Myocyte (in vitro differentiated cells): ENCODE measurements at places on chromosomes 16 and 17. TPM values are rescaled to one million over a fixed set of nuclear protein-coding genes. Genes with fewer than 3 reads are reported as not detected.

GRCh38 chr16:35733971-35734702 lies 2274.7 kb downstream of the TP53TG3F start:
- no peak for DNase-seq

DNA sequence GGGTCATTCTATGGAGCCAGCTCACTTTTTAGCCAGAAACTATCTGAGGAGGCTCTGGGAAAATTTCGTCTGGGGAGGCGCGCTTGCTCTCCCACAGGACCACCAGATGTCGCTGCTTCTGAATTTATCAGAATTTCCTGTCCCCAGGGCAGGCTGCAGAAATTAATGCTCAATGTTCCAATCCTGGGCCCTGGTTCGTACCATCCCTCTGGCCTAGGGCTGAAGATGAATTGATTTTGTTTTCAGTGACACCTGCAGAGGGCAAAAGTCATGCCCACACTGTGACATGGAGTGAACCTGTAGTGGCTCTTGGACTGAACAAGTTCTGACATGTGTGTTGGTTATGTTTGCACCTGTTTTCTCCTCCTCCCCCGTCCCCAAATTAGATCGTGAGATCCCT lies 482.6 kb downstream of the NPIPA7 start:
- peak; percentile 5 for DNase-seq

DNA sequence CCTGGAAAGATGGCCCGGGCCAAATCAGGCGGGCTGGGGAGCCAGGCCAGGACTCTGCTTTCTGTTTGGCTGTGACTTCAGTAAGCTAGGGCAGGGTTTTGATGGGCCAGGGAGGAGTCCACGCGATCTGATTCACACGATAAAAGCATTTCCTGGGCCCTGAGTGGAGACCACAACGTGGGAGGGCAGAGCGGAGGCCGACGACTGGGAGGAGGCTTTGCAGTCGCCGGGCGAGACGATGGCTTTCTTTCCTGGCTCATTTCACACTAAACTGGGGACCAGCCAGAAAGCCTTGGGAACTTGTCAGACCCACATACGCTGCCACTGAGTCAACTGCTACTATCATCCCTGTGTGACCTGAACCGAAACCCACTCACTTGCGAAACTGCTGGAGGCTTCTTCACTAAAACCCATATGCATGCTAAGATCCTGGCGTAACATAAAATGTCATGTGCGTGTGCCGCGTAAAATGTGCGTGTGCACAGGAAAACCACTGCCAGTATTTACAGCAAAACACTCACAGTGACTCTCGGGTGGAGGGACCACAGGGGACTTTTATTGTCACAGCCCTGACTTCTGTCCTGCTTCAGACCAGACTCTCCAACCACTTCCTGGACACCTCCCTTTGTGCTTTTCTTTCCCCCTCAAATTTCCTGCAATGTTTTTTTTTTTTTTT lies 14.2 kb upstream of the RHBDF2 start:
- DNase-seq: peak; percentile 75

DNA sequence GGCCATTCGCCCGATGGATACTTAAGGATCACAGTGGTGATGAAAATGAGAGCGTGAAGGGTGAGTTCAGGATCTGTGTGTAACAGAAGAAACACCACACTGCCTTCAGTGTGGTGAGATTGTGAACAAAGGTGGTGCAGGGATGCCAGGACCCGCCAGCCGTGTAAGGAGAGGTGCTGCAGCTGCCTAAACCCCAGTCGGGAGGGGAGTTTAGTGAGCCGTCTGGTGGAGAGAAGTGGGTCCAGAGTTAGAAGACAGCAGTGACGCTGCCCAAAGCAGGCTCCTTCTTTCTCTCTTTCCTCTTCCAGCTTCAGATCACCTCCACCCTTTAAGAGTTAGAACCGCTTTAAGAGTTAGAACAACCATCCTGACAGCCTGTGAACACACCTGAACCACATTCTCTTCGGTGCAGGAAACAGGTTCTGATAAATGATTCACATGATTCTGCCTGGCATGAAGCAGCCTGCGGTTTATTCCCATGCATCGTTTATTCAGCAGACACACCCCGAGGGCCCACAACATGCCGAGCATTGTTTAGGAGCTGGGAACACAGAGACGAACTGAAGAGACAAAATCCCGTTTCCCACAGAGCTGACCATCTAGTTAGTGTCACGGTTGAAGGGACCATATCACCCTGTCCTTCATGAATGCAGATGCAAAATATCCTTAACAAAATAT lies 84.0 kb upstream of the DNAH17 start:
- peak; percentile 93 for DNase-seq

- DNase-seq: no peak
Observed at GRCh38 chr17:6670571-6670970, 19.0 kb downstream of the C17orf100 start.

- no peak for DNase-seq
Observed at GRCh38 chr17:55649957-55650597, 72.6 kb downstream of the TMEM100 start.

DNA sequence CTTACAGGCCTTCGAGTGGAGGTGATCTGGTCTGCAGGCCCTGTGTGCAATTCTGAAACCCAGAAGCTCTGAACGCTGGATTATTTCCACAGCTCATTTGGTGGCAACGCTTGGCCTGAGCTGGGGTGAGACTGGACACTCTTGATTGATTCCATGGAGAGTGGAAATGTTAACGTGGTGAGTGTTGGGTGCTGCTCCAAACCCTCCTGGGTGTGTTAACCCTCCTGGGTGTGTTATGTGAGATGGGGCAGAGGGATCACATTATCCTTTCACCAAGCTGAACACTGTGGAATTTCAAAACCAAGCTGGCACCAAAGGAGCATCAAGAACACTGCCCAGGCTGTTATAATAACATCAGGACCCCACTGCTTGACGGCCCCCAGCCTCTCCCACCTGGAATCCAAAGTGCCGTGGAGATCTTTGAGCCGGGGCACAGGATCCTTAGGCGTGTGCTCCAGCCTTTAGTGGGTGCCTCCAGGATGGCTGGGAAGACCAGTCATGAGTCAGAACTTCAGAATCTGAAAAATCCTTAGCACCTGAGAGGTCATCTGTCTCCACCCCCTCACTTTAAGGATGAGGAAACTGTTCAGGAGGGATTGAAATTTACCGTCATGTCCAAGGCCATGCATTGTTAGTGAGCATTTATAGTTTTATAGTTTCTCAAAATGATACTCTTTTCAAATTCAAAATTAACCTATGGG lies 75.0 kb downstream of the RPTOR start:
- no peak for DNase-seq

- no peak for DNase-seq
Observed at GRCh38 chr17:29070781-29071180, 27.8 kb downstream of the PIPOX start.

GRCh38 chr17:79042421-79043190 lies 18.6 kb downstream of the C1QTNF1 start:
- DNase-seq: peak; percentile 59

GRCh38 chr16:86925067-86925791 lies 346.9 kb downstream of the FOXL1 start:
- peak; percentile 55 for DNase-seq

- no peak for DNase-seq
Observed at GRCh38 chr16:81784072-81784795, 5.1 kb downstream of the PLCG2 start.

- DNase-seq: no peak
Observed at GRCh38 chr17:57245786-57246185, 10.5 kb upstream of the MSI2 start.

DNA sequence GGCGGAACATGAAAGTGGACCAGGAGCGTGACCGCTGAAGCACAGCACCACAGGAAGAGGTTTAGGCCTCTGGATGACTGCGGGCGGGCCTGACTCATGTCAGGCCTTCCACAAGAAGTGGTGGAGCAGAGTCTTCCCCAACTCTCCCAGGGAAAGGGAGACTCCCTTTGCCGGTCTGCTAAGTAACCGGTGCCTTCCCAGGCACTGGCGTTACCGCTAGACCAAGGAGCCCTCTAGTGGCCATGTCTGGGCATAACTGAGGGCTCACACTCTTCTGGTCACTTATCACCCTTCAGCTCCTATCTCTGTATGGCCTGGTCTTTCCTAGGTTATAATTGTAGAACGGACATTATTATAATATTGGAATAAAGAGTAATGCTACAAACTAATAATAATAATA lies 1931.9 kb downstream of the TP53TG3F start:
- DNase-seq: no peak

GRCh38 chr17:27417596-27418365 lies 38.5 kb upstream of the KSR1 start:
- no peak for DNase-seq

- peak; percentile 17 for DNase-seq
Observed at GRCh38 chr16:4588386-4588785, 26.3 kb downstream of the UBALD1 start.

- DNase-seq: no peak
Observed at GRCh38 chr17:13678841-13679240, 77.1 kb upstream of the HS3ST3A1 start.

DNA sequence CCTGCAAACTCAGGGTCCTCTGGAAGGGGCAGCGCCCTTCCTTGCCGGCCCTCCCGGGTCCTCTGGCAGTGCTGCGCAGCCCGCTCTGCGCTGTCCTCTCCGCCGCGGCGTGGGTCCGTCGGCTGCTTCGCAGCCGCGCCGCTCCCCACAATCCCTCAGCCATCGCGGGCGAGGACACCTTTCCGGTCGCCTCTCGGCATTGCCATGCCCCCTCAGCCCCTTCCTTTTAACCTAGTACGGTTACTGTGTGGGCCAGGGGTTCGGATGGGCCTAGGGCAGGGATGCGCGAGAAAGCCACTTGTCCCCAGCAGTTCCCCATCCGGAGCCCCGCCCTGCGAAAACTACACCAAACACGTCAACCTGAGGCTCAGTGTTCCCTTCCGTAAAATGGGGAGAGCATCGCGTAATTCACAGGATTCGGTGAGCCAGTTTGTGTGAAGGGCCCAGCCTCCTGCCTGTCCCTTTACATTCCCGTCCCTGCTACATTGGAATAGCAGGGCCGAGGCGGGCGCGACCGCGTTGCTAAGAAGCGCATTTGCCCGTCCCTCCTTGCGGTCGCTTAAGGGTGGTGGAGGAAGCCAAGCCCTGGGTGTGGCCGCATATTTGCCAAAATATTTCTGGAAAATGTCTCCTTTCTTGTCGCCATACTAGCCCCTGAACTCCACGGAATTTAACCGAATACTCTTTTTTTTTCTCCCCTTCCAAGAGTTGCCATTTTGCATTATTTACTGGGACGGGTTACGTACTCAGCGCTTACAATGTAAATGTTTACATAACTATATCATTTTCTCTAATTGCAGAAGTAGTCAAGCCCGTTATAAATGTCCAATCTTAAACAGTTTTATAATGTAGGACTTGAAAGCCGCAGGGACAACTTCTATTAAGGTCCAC lies 13.2 kb downstream of the COPZ2 start:
- peak; percentile 93 for DNase-seq

DNA sequence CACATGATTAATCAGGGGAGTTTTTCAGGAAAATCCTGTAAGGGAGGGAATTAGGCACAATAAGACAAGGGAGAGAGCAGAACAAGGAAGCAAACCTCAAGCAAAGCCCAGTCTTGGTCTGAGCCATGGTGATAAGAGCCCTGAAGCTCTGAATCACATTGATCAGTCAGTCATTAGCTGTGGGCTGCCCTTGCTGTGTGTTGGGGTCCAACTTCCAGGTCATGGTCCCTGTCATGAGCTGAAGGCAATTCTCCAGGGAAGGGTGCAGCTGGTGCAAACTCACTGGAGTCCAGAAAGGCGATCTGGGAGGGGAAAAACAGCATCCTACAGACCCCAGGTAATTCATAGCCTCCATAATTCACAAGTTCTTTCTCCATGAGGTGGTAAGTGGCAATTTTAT lies 89.9 kb downstream of the CYLD start:
- no peak for DNase-seq

- DNase-seq: no peak
Observed at GRCh38 chr16:20889625-20890275, 10.4 kb downstream of the DCUN1D3 start.

- no peak for DNase-seq
Observed at GRCh38 chr17:75566834-75567233, 20.8 kb upstream of the MYO15B start.

- peak; percentile 58 for DNase-seq
Observed at GRCh38 chr17:17191961-17192381, 14.2 kb downstream of the PLD6 start.

DNA sequence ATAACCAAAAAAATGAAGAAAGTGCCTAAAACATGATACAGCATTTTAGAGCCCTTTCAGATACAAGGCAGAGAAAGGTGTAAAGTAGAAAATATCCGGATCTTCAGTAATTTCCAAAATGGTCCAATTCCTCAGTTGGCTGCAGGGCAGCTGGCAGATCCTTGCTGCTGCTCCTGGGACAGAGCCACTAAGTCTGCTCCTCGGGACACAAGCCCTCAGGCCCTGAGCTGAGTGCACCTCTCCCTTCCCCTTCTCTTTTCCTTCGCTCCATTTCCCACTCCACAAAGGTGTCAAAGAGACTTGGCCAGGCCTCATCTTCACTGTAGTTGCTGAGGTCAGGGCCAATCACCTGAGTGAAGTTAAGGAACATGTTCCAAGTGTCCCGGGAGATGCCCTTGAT lies 40.5 kb downstream of the DCUN1D3 start:
- no peak for DNase-seq

GRCh38 chr16:67644038-67644437 lies 906 bp upstream of the CARMIL2 start:
- DNase-seq: no peak

- no peak for DNase-seq
Observed at GRCh38 chr17:60151355-60151754, 1.6 kb downstream of the CA4 start.

DNA sequence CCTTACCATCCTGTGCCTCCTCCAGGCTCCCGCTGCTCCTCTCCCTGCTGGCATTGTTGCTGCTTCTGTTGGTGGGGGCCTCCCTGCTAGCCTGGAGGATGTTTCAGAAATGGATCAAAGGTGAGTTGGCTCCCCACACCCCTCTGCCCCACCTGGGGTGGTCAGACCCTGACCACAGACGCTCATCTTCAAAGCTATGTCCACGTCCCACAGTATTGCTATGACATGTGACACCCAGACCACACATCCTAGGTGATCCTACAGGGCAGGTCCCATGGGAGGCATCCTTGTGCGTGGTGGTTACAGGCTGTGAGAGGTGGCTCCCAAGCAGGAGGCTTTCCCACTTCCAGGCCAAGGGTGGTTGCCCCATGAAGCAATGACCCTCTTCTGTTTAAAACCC lies 11.0 kb downstream of the CD300A start:
- DNase-seq: no peak

The OTOP3 gene
- not detected in 2 replicates for total RNA-seq

The TBC1D26 gene
- 0.05 TPM in 1 of 2 replicates, not detected in the other for total RNA-seq

The NUFIP2 gene
- 69.0 and 75.1 TPM in 2 replicates for total RNA-seq

The DNAAF1 gene
- not detected in 2 replicates for total RNA-seq

The HYDIN gene
- total RNA-seq: 0.37 and 0.52 TPM in 2 replicates

The VPS9D1 gene
- total RNA-seq: 10.5 and 10.6 TPM in 2 replicates

The CDH11 gene
- 67.8 and 113 TPM in 2 replicates for total RNA-seq

The RNF227 gene
- 5.9 and 6.7 TPM in 2 replicates for total RNA-seq

The CMIP gene
- total RNA-seq: 13.5 and 20.0 TPM in 2 replicates

The ITGAD gene
- not detected in 2 replicates for total RNA-seq

The SLC13A2 gene
- not detected in 2 replicates for total RNA-seq

The PRAC1 gene
- total RNA-seq: not detected in 2 replicates

The DPEP2NB gene
- total RNA-seq: not detected in 2 replicates

The G6PC3 gene
- total RNA-seq: 39.5 and 44.6 TPM in 2 replicates

The P2RX1 gene
- 0.21 and 1.6 TPM in 2 replicates for total RNA-seq

The SLC16A11 gene
- 0.78 TPM in 1 of 2 replicates, not detected in the other for total RNA-seq
